Stimulated activated CD4-positive, alpha-beta T cell treated with anti-CD3 and anti-CD28 coated beads, Interleukin-1b, Interleukin-23, amount 100 ng/mL, for 1 hour (primary cell): ENCODE measurements at places on chromosomes 2 and 18.

- DNase-seq, result no peak
Measured at GRCh38 chr2:151337643-151338042, 19.7 kb upstream of the TNFAIP6 start.

- no peak for DNase-seq
Measured at GRCh38 chr2:215419769-215420470, 15.9 kb downstream of the FN1 start.

DNA sequence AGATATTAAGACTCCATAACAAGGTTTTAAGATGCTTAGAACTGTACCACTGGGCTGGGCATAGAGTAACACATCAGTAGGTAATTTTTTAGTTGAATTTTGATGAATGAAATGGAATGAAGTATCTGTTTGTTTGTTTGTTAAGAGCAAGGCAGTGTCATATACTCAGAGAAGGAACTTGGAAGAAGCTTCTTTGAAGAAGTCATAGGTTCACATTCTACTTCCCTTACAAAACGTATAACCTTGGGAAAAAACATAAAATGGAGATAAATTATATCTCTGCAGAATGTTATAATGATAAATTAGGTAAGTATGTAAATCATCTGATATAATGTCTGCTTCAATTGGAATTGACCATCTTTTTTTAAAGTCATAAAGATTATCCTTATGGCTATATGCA, 122.1 kb upstream of the SLC39A10 start:
- DNase-seq, result no peak

- no peak for DNase-seq
Measured at GRCh38 chr2:44972771-44973535, 31.5 kb downstream of the SIX3 start.

DNA sequence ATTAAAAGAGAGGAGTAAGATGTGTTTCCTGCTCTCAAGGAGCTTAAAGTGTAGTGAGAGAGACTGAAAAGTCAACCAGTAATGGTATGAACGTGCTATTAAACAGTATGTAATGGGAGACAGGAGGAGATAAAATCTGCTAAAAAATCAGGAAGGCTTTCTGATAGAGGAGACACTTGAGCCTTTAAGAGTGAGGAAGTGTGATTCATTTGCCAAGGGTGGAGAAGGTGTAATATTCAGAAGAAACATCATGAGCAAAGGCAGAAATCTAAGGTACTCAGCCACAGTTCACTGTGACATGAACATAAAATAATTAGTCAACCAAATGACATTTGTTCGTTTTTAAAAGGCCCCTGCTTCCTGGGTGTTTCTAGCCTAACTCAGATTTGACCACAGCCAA, 137.8 kb upstream of the SKOR2 start:
- no peak for DNase-seq

- DNase-seq, result no peak
Measured at GRCh38 chr18:29164993-29165599, 988.2 kb upstream of the CDH2 start.

DNA sequence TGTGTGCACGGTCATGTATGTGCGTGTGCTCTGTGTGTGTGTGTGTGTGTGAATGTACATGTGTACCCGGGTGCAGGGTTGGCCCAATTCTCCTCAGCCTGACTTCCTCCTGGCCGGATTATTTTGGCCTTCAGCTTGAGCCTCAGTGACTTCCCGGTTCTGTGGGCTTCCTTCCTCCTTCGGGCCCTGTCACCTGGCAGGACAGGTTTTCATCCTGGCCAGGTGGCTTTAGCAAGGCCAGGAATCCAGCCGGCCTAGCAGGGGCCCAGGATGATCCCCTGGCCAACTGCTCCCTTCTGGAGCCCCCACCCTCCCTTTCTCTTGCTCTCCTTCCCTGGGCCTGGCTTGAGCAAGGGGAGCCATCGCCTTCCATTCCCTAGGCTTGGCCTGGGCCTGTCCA, 140.5 kb downstream of the INHBB start:
- no peak for DNase-seq

DNA sequence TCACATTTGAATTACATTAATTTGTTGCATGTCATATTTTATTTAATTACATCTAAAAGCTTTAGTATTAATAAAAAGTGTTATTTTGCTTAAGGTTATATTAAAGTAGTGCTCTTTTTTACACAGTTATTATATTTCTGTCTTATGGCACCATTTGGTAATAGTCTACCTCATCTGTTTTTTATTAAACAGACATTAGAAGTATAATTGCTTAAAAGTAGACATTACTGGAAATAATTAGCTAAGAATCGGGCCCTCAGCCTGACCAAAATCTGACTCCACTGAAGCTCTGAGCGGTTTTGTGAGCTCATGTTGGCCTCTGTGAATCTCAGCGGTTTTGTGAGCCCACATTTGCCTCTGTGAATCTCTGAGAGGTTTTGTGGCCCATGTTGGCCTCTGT, 102.5 kb upstream of the SNTG2 start:
- DNase-seq, result no peak

GRCh38 chr2:104836265-104836664, 17.6 kb upstream of the POU3F3 start:
- no peak for DNase-seq

DNA sequence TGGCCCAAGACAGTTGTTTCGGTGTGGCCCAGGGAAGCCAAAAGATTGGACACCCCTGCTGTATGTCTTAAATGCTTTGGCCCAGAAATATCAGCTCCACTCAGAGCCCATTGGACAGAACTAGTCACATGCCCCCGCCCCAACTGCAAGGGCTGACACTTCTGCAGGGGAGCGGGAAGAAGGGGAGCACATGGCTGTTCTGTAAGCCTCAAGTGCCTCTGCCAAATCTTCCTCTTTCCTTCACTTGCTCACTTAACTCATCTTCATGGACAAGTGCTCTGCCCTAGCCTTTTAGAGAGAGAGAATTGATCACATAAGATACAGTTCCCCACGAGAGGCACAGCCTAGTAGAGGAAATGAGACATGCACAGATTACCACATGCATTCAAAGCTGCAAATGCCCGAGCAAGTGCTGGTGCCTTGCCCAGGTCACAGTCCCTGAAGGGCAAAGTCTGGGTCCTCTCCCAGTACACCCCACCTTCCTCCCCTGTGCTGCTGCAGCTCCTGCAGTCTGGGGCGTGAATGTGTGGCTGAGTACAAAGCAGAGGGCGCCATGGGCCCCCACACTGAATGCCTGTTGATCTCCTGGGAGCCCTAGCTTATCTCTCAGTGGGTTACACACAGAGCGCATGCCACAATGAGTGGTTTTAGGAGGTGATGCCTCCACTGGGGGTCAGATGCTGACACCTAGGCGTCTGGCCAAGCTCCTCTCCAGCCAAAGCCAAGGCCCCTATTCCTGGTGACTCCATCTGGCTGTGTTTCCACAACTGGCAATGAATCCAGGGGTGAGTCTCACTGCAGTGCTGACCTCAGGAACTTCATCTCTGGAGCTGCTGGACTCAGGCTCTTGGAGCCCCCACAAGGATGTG, 135.3 kb downstream of the CTIF start:
- DNase-seq, result no peak

GRCh38 chr2:1483551-1483950, 70.3 kb downstream of the TPO start:
- no peak for DNase-seq

DNA sequence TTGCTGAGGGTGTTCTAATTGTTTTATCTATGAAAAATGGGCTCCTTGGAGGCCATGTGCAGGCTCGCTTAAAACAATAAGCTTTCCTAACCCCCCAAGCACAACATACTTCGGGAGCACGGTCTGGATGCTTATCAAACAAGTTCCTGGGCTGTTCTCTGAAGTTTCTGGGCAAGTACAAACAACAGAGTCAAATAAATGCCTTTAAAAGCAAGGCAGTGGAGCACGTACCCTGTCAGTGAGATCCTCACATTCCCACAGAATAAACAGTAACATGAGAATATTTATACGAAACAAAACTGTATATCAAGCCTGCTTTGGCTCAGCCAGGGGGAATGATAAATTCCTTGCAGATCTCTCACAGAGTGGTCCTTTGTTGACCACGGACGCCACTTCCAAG, 44.8 kb downstream of the FTCDNL1 start:
- no peak for DNase-seq

- no peak for DNase-seq
Measured at GRCh38 chr2:163324677-163325076, 411.1 kb downstream of the FIGN start.

DNA sequence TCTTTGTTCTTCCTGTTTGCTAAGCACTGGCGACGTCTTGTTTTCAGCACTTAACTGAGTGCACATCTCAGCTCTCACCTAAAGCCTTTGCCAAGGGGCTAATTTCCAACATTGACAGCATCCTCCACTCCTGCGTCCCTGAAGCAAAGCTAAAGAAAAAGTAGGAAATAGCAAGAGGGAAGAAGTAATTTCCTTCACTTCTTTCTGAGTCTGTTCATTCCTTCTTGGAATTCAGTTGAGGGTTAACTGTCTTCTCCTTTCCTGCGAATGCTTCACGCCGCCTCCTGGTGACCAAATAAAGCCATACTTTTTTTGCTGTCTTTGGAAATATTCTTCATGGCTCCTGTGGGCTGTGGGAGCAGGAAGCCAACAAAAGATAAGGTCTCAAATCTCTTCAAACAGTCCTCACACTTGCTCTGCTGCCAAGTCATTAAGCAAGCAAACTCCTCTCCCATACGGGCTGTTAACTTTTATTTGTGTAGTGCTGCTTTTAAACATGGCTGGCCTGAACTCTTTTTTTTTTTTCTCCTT, 100.9 kb downstream of the DPP10 start:
- no peak for DNase-seq

- DNase-seq, result no peak
Measured at GRCh38 chr2:237198164-237198855, 112.6 kb downstream of the COPS8 start.

DNA sequence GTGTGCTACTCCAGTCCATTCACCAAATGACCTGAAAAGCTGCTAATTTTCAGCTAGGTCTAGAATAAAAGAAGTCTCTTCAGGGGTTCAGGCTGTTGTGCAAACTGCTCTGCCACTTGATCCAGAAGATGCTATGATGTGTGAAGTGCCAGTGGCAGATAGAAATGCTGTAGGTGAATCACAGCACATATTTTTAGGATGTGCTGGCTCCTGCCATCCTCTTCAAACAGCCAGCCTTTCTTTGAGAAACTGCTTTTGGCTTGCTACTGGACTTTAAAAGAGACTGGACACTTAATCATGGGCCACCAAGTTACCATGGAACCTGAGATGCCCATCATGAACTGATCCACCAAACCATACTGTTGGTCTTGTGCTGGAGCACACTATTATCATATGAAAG, 322.1 kb downstream of the EN1 start:
- DNase-seq, result no peak

GRCh38 chr2:10935953-10936942, 24.5 kb downstream of the KCNF1 start:
- no peak for DNase-seq

DNA sequence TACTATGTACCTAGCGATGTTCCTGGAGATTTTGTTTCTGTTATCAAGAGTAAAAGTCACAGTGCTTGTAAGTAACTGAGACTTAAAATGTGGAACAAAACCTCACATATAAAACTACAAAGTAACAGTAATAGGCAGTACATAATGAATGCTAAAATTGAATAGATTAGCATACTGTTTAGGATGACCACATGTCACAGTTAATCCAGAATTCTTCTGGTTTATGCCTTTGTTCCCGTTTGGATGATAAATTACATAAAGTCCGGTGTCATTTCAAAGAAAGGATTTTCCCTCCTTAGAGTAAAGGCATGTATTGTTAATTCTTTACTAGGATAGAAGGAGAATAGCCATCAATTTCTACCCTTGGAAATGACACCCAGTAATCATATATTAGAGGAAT, 56.1 kb downstream of the RBM43 start:
- DNase-seq, result no peak

GRCh38 chr18:44500808-44501610, 179.7 kb upstream of the SETBP1 start:
- no peak for DNase-seq

GRCh38 chr18:54020156-54020745, 204.2 kb downstream of the MBD2 start:
- no peak for DNase-seq

DNA sequence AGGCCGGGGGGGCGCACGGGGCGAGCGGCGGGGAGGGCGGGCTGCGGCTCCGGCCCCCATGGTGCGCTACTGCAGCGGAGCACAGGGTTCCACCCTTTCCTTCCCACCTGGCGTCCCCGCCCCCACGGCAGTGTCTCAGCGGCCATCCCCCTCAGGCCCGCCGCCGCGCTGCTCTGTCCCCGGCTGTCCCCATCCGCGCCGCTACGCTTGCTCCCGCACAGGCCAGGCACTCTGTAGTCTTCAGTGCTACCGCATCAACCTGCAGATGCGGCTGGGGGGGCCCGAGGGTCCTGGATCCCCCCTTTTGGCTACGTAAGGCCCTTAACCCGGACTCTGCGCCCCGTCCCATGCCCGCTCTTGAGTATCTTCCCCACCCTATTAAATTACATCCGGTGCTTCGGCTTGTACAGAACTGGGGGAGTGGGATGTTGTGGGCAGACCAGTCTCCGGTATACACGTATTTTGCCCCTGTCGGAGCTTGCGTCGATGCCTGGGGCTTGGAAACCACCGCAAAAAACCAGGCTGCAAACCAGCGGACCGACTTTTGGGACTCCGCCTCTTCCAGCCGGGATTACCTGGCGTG, 598 bp upstream of the WBP1 start:
- peak; percentile 54 for DNase-seq

DNA sequence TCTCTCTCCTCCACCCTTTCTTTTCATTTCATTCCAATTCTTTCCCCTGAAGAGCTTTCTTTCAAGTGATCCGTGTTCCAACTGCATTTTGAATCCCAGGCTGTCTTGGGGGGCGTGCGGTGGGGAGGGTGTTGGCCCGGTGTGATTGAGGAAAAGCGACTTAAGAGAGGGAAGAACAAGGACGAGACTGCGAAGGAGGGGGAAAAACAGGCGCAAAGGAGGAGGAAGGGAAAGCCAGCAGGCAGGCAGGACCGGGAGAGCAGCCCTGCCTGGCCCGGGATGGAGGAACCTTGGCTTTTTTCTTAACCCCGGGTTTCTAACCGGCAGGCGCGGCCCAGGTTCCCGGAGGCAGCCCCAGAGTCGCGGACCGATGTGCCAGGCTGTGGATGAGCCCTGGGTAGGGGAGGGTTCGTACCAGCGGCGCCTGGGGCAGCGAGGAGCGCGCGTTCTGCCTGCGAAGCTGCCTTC, 1.3 kb downstream of the ADCYAP1 start:
- no peak for DNase-seq

GRCh38 chr18:52060607-52061304, 279.2 kb upstream of the DCC start:
- DNase-seq, result no peak

GRCh38 chr2:131521961-131522781, 5.5 kb upstream of the CCDC74A start:
- no peak for DNase-seq

- no peak for DNase-seq
Measured at GRCh38 chr2:217166241-217166850, 306.5 kb upstream of the TNP1 start.

- no peak for DNase-seq
Measured at GRCh38 chr2:33383855-33384598, 92.4 kb upstream of the RASGRP3 start.

- DNase-seq, result no peak
Measured at GRCh38 chr2:20008703-20009102, 3.8 kb downstream of the MATN3 start.

DNA sequence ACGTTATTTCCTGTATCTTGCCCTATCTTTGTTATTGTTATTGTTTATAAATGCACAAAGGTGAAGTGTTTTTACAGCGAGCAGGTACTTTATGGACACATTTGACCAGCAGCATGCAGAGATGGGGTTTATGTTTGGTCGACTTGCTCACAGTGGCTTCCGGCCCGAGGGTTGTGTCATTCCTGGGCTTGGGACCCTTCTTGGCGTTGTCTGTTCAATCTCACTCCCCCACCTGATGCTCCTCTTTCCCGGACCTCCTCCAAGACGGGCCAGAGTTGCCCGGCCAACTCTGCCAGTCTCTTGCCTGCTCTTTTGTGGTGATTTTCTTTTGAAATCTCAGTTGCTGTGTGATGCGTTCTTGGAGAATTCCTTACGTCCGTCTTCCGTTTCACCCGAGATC, 153.9 kb downstream of the TWIST2 start:
- DNase-seq, result no peak
